ENCODE measurements at places on chromosomes 1 and 21. TPM values are rescaled to one million over a fixed set of nuclear protein-coding genes. Genes with fewer than 3 reads are reported as not detected.

FCAMR gene
- not detected for total RNA-seq

- no peak overlapping the region for H3K4me3 ChIP-seq
- H3K36me3 ChIP-seq, result peaks cover 23% of the 10 kb centered on the region
- no peaks in the 10 kb centered on the region for H3K27me3 ChIP-seq
- DNase-seq, result no peak
- H3K27ac ChIP-seq, result no peak overlapping the region
Measured at GRCh38 chr21:45284456-45284741, 3.3 kb downstream of the POFUT2 start.

FABP3 gene
- total RNA-seq, result not detected

- no peak for DNase-seq
- no peak overlapping the region for H3K4me3 ChIP-seq
- H3K27ac ChIP-seq, result peak overlapping the region; percentile 23
Measured at GRCh38 chr21:14591882-14592281, 45.8 kb upstream of the SAMSN1 start.

DNA sequence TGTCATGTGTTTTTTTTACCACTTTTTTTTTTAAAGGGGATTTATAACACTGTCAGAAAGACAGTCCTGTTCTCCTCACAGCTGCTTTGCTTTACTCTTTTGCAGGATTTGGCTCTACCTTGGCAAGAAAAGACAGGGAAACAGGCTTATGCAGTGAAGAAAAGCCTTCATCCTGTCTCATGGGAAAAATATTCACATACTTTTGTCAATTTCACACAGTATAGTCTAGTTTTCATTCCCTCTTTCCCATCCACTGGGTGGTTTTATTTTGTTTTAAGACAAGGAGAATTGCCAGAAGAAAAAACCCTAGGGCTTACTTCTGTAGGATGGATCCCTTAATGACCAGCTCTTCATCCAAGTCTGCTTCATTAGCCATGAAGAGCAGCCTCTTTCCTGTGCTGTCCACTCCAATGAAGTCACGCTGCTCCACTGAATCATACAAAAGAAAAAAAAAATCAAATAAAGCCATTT is 60.0 kb downstream of the EIF2B3 start:
- H3K36me3 ChIP-seq, result peaks cover 10% of the 10 kb centered on the region
- H3K27me3 ChIP-seq, result no peaks in the 10 kb centered on the region
- DNase-seq, result no peak
- no peak overlapping the region for H3K4me3 ChIP-seq
